ENCODE measurements at places on chromosomes 12 and 14.

DNA sequence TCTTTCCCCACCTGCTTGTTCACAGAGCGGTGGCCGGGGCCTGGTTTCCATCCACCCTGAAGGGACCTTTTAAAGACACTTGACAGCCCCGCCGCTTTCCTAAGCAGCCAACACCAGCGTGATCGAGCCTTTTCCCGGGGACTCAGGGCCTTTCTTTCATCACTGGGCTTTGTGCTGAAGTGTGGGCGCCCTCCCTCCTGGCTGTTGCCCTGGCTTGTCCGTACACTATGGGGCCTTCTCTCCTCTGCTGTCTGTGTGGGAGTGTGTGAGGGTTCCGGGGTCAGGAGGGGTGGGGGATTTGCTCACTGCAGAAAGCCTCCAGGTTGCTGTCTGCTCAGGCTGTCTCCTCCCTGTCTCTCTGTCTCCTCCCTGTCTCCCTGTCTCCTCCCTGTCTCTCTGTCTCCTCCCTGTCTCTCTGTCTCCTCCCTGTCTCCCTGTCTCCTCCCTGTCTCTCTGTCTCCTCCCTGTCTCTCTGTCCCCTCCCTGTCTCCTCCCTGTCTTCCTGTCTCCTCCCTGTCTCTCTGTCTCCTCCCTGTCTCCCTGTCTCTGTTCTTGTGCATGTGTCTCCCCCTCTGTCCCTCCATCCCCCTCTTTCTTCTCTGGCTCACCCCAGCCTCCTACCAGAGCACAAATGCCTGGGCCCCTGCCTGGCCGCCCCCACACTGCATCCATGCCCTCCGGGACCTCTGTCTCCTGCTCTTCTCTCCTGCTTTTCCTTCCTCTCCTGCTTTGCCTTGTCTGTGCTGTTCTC lies 64.7 kb downstream of the CCDC92 start:
- no peak for DNase-seq

GRCh38 chr12:23767834-23768233 lies 181.6 kb downstream of the SOX5 start:
- peak; percentile 8 for DNase-seq

DNA sequence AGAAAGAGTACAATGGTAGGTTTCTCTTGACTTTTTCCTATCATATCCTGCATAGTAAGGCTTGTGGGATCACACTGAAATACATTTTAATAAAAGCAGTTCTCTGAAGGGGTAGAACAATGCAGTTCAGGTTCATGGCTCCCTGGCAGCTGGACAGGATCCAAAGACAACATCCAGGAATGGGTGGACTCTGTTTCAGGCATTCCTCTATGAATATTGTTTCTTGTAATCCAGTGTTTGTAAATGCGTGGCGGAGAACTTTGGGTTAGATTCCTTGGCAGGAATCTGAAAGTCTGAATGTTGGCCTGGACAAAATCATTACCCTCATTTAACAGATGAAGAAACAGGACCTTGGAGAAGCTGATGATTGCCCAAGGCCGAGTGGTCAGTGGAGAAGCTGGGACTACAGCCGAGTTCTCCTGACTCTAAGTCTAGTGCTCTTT lies 43.5 kb downstream of the SYNE2 start:
- peak; percentile 25 for DNase-seq

- DNase-seq = no peak
Measured at GRCh38 chr12:87920139-87920538, 109.1 kb downstream of the C12orf50 start.

DNA sequence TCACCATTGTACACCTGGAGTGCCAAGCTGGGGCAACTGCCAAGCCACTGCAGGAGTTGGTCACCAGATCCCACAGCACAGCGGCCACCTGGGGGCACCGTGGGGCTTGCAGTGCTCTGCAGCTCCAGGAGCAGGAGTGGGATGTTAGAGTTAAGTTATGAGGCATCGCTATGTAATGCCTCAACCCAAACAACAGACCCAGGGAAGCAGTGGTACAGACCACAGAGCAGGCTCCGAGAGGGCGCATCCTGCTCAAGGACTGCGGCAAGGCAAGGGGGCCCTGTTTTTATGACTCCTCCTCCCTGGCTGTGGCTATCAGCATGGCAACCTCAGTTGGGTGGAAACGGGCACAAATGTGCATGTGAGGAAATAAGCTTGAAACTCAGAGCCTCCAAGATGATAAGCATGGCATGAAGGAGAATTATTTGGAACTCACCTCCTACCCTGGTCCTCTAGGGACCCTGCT lies 63.1 kb downstream of the ARL6IP4 start:
- DNase-seq = peak; percentile 97

DNA sequence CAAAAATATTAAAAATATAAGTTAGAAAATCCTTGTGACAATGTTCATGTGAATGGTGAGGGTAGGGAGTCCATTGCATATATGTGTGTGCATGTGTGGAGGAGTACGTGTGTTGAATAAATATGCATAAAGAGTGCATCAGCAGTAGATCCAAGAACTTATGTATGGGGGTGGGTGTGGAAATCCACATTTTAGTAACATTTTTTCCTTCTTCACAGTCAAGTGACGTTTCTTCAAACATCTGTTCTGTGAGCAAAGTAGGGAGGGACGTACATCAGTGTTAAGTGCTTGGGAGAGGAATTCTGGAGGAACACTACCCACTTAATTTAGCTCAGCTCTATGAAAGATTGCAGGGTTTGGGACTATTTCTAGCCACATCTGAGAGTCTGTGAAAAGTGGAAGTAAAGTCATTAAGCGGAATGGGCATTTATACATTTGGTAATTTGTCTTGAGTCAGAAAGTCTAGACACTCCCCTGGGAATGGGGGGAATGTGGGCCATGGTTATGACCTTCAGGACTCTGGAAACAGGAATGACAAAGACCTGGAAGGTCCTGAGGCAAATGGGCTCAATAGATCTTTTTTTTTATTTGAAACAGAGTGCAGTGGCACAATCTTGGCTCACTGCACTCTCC lies 156.4 kb upstream of the PLXNC1 start:
- no peak for DNase-seq

GRCh38 chr12:95397571-95397970 lies 76.4 kb upstream of the METAP2 start:
- DNase-seq = no peak

DNA sequence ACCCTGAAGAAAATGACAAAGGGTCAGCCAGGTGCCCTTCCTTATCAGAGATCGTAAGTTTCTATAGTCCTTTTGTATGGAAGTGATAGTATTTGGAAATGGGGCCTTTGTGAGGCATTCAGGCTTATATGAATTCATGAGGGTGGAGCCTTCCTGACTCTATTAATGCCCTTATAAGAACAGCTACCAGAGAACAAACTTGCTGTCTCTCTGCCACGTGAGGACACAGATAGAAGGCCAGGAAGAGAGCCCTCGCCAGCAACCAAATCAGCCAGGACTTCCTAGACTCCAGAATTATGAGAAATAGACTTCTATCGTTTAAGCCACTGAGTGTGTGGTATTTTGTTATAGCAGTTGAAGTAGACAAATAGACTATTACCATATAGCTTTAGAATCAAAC lies 36.7 kb downstream of the TRMT5 start:
- DNase-seq = no peak

GRCh38 chr14:68880581-68881105 lies 87.8 kb upstream of the ZFP36L1 start:
- DNase-seq = no peak

DNA sequence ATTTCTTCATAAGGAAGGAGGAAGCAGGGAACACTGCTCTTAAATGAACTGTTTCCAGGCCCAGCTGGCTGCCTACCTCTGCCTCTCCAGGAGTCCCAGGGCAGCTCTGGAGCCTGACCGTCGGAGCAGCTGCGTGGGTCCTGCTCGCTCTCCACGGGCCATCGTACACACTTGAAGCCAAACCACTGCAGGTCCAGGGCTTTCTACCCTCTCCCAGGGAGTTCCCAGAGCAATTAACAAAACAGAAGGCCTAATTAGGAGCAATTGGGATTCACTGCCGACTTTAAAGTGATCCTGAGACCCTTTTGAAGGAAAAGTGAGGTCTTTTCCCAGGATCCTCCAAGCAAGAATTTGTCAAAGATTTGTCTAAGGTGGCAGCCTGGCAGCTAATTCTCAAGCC lies 76.9 kb downstream of the OTX2 start:
- no peak for DNase-seq

DNA sequence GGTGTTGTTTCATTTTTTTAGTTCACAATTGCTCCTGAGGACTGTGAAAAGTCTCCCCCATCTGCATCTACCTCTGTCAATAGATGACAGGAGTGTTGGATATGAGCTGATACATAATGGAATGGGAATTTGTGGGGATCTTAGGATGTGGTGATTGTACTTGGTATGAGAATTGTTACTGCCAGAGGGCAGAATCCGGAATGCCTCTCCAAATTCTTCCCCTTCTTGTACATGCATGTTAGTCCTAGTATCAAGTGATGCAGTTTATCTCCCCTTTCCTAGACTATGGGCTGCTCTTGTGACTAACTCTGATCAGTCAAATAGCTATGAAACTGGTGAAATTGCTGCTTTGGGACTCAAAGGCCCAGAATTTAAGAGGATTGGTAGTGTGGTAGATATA lies 24.8 kb upstream of the NOVA1 start:
- DNase-seq = no peak

DNA sequence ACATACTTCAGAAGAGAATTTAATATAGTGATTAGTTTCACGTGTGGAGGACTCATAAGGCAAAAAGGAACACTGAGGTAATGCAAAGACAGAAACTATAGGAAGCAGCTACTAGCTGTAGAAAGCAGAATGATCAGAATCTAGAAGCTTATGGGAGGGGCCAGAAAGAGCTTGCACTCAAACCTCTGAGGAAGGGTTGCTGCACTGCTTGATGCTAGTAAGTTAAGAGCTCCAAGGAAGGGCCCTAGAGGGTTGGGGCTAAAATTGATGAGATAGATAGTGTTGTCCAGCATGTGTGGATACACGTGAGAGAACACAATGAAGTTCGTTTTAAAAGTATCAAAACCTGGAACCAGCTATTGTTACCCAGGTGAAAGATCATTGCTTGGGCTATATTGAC lies 311.1 kb downstream of the SLC6A15 start:
- DNase-seq = no peak

- DNase-seq = peak; percentile 70
Measured at GRCh38 chr12:46267825-46268582, 839 bp downstream of the SLC38A1 start.

DNA sequence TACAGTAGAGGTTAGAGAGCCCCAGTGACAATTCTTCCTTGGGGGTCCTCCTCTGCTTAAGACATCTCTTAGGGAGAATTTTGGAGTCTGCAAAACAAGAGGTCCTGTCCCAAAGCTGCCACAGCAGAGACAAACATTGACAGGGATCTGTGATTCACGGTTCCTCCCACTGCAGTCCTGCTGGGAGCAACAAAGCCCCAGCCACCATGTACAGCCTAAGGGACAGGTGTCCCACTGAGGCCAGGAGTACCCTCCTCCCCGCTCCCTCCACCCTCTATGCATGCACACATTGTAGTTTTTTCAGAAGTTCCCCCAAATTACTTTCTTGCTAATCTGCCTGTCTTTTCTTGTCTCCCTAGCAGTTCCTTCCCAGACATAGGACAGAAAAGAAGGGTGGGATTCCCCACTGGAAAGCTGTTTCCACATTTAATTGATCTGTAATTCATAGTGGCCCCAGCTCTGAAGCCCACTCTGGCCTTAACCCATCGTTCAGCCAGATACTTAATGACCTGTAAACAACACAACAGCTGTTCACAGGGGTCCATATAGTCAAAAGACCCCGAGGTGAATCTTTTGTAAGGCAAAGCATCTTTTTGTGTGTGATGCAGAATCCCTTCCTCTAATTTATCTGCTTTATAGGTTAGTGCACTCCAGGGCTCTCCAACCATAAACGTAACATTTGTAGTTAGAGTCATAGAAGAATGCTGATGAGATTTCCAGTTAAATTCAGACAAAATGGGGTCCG lies 13.9 kb upstream of the PRICKLE1 start:
- no peak for DNase-seq

- peak; percentile 39 for DNase-seq
Measured at GRCh38 chr12:79006306-79006705, 141.7 kb downstream of the SYT1 start.

GRCh38 chr14:61861320-61861865 lies 99.2 kb downstream of the SNAPC1 start:
- DNase-seq = no peak

DNA sequence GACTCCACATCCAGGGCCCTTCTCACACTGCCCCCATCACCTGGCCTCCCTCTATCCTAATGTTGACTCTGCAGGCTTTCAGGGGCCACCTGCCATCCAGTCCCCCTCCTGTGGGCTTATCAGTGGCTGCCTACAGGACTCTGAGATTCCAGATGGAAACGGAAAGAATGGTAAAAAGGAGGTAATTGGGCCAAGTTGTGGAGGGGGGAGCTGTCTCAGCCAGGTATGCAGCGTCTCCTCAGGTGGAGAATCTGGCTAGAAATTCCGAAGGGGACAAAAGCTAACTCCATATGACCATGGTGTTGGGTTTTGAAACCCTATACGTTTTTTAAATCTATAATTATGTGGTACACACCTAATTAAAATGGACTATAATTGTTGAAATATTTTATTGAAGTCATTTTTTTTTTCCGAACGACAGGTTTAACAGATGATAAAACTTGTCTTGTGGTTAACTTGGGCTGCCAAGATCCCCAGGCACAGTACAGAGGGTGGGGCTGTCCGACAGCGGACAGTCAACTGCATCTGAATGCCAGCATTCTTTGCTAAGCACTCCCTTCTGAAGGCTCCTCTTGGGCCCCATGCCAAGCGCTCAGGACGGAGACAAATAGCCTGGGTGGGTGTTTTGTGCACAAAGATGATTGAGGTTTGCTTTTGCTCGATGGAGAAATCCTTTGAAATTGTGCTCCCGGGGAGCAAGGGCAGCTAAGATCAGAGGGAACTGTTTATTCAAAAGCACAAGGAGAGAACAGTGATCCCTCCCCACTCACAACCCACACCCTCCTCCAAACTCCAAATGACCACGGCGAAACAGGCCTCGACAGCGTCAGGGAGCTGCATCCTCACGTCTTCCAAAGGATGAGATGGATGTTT lies 365.6 kb downstream of the BCL11B start:
- no peak for DNase-seq

DNA sequence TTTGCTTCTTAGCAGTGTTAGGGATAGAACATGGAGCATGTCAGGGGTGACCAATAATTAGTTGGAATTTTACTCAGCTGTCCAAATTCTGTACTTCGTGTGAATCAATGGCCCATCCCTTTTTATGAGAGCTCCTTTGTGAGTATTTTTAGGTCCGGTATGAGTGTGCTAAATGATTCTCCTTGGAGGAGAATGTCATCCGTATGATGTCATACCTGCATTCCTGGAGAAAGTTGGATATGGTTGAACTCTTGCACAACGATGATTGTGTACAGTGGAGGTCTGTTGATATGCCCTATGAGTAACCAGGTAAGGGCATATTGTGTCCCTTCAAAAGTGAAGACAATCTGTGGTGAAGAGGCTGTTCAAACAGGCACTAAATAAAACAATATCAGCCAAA lies 400.8 kb downstream of the GXYLT1 start:
- DNase-seq = peak; percentile 2

GRCh38 chr12:6554168-6555017 lies 1.4 kb downstream of the IFFO1 start:
- peak; percentile 92 for DNase-seq

DNA sequence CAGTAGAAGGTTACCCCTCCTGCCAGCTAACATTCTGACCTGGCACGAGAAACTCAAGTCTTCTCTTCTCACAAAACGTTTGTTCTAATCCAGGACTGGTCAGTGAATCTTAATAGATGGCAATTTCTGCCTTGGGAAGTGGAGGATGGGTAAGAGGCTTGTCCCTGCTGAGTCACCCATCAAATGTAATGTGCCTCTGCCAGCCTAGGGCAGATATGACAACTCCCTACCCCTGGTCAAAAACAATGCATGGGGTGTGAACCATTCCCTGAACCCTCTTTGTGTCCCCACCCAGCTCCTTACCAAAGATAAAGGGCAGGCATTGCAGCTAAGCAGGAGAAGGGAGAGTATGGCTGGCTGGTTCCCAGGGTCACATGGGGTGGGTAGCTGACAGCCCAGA lies 1052.9 kb downstream of the GALC start:
- no peak for DNase-seq

Measured in ELR (cell line).